ENCODE measurements at places on chromosomes 16 and 17.
A peak's percentile ranks its signal among the peaks of the same experiment; 100 is the strongest.

DNA sequence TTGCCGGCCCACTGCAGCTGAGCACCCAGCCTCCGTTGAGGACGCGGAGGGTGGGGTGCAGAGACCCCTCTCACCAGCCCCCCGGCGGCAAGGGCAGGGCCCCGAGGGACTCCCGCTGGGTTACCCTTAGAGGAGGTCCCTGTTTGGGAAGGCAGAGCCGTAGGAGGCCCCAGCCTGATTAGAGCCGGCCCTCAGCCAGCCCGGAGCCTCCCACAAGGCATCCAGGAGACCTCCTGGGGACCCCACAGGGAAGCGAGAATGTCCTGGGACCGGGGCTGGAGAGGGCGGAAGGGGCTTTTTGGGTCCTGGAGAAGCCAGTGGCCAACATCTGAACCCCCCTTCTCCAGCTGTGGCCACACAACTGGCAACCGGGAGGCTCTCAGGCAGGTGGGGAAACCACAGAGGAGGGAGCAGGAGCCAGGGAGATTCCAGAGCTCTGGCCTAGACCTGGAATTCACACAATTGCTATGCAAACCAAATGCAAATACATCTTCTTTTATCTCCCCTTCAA, 21.7 kb upstream of the SP6 start:
- no peaks in the 10 kb centered on the region for H3K4me1 ChIP-seq
- H3K4me3 ChIP-seq = no peak overlapping the region
- no peak for DNase-seq
- H3K27ac ChIP-seq = no peak overlapping the region

DNA sequence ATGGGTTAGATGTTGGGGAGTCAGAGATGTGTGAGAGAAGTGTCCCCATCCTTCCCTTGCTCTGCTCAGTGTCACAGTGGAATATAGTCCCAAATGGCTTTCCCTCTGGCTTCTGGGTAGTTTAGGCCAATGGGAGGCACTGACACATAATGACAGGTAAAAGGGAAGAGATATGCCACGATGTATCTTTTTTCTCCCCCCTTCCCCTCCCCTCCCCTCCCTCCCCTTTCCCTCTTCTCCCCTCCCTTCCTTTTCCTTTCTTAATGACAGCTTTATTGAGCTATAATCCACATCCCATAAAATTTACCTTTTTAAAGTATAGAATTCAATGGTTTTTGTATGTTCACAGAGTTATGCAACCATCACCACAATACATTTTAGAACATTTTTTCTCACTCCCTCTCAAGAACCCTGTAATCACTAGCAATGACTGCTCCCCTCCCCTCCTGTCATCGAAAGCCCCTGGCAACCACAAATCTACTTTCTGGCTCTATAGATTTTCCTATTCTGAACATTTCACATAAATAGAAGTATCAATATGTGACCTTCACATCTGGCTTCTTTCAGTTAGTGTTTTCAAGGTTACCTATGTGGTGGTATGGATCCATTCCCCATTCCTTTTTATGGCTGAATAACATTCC, 617 bp upstream of the CCR7 start:
- H3K4me1 ChIP-seq = peaks cover 59% of the 10 kb centered on the region
- H3K27me3 ChIP-seq = no peaks in the 10 kb centered on the region
- DNase-seq = peak; percentile 57
- peak overlapping the region; percentile 96 for H3K27ac ChIP-seq
- H3K4me3 ChIP-seq = peak overlapping the region; percentile 93
- H3K36me3 ChIP-seq = peaks cover 44% of the 10 kb centered on the region

DNA sequence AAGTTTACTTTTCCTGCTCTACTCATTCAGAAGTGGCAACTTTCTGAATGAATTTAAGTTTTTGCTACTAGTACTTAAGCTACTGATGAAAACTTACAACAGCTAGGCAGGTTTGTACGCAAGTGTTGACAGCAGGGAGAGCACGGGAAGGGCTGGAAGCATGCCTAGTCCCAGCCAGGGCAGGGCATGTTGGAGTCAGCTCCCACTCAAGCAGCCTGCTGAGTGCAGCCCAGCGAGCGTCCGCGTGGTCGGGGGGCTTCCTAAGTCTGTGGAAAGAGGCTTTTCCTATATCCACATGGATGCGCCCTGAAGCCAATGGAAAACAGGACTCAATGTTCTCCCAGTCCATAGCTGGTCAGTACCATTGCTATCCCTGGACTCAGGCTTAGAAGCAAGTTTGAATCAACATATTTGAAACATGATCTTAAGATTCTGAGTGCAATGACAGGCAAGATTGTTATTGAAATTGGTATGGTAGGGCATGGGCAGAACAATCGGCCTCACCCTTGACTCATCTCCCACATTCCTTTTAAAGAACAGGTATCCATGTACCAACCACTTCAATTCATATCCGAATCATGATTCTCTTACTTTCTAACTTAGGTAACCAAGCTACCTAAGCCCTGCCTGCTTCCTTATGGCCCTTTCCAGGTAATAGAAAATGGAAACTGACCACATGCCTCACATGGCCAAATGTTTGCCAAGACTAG, 22.5 kb downstream of the CYB5D2 start:
- no peak overlapping the region for H3K27ac ChIP-seq
- no peaks in the 10 kb centered on the region for H3K27me3 ChIP-seq
- no peak overlapping the region for H3K4me3 ChIP-seq
- H3K4me1 ChIP-seq = peaks cover 10% of the 10 kb centered on the region
- peaks cover 36% of the 10 kb centered on the region for H3K36me3 ChIP-seq
- DNase-seq = no peak

- DNase-seq = no peak
- no peaks in the 10 kb centered on the region for H3K4me1 ChIP-seq
- H3K36me3 ChIP-seq = no peaks in the 10 kb centered on the region
- no peak overlapping the region for H3K4me3 ChIP-seq
- no peaks in the 10 kb centered on the region for H3K27me3 ChIP-seq
Observed at GRCh38 chr17:16929035-16929680, 42.8 kb downstream of the TNFRSF13B start.

DNA sequence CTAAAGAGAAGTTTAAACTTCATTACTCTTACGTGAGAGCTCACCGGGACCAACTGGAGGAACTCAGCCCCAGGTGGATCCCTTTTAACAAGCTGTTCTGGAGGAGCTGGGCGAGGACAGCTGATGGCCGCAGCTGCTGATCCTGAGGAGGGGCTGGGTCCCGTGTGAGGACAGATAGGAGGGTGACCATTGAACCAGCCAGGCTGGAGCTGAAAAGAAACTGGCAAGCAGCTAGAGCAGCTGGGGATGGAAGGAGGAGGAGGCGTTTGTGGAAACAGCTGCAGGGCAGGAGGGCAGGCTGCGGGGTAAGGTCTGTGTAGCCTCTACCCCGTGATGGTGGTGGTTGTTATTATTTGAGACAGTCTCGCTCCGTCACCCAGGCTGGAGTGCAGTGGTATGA, 119.5 kb downstream of the AATF start:
- H3K27me3 ChIP-seq = no peaks in the 10 kb centered on the region
- no peaks in the 10 kb centered on the region for H3K36me3 ChIP-seq
- no peak for DNase-seq
- no peaks in the 10 kb centered on the region for H3K4me1 ChIP-seq

GRCh38 chr16:60648290-60648689, 1387.9 kb downstream of the CDH8 start:
- H3K27me3 ChIP-seq = no peaks in the 10 kb centered on the region
- DNase-seq = no peak
- H3K27ac ChIP-seq = no peak overlapping the region

DNA sequence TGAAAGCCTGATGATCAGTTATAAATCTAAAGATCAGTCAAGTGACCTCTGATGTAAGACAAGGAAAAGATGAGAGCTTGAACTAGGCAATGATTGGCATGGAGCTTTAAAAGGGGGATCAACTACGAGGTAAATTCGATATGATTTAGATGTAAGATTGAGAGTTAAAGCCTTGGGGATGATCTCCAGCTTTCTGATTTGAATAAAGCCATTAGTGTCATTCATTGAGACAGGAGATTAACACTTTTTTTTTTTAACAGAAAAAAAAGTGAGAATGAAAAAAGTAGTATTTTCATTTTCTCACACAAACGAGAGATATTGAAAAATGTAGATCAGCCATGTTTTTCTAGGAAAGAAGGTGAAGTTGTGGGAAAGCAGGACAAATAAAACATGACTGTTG, 225.4 kb downstream of the CNTNAP4 start:
- no peak for DNase-seq
- no peak overlapping the region for H3K27ac ChIP-seq
- no peaks in the 10 kb centered on the region for H3K27me3 ChIP-seq
- H3K4me3 ChIP-seq = no peak overlapping the region
- H3K4me1 ChIP-seq = no peaks in the 10 kb centered on the region

DNA sequence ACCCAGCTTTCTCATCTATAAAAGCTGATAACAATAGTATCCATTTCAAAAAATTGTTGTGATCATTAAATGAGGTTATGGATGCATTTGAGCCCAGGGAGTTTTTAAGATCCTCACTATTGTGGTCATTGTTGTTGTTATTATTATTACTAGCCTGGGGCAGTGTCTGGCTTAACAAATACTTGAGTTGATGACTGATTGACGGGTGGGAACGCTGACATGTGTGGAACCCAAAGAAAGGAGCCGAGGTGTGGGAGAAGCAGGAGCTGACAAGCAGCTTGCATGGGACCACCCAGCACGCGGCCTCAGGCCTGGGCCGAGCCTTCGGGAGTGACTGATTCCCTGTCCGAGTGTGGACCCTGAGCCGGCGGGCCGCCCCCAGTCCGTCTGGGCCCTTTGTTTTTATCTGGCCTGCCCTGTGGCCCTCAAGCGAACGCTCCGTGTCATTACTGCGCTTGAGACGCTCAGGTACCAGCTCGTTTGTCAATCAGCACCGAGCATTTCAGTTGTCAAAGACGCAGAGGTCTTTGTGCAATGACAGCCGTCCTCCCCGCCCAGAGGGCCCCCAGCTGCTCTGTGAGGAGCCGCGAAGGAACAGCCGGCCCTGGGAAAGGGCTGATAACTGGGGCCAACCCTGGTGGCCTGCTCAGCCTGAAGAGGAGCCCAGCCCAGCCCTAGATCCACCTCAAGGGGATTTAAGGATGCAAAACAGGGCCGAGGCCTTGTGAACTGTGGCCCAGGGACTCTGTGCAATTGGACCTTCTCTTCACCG, 132.9 kb upstream of the FOXF1 start:
- H3K4me1 ChIP-seq = no peaks in the 10 kb centered on the region
- DNase-seq = no peak
- H3K27ac ChIP-seq = no peak overlapping the region

GRCh38 chr17:19935169-19935568, 42.5 kb downstream of the AKAP10 start:
- no peak overlapping the region for H3K27ac ChIP-seq
- H3K27me3 ChIP-seq = no peaks in the 10 kb centered on the region
- H3K4me1 ChIP-seq = no peaks in the 10 kb centered on the region
- H3K4me3 ChIP-seq = no peak overlapping the region
- DNase-seq = no peak

GRCh38 chr17:34979650-34980352, 511 bp upstream of the LIG3 start:
- peaks cover 10% of the 10 kb centered on the region for H3K36me3 ChIP-seq
- DNase-seq = no peak
- H3K27me3 ChIP-seq = no peaks in the 10 kb centered on the region
- H3K27ac ChIP-seq = peak overlapping the region; percentile 93
- peak overlapping the region; percentile 90 for H3K4me3 ChIP-seq

DNA sequence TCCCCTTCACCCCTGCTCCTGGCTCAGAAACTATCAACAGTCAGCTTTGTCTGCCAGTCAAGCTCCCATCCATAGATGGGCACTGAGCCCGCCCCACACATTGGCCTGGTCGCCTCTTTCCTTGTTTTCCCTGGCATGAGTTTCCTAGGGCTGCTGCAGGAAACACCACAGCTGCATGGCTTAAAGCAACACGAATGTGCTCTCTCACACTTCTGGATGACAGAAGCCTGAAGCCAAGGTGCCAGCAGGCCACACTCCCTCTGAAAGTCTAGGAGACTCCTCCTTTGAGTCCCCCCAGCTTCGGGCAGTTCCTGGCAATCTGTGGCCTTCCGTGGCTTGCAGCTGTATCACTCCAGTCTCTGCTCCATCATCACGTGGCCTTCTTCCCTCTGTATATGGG, 69.9 kb downstream of the TBC1D16 start:
- no peak overlapping the region for H3K4me3 ChIP-seq
- no peak for DNase-seq
- no peaks in the 10 kb centered on the region for H3K36me3 ChIP-seq
- H3K27me3 ChIP-seq = peaks cover 1% of the 10 kb centered on the region
- H3K4me1 ChIP-seq = peaks cover 2% of the 10 kb centered on the region
- H3K27ac ChIP-seq = no peak overlapping the region

GRCh38 chr16:84459533-84459894, 44.9 kb downstream of the MEAK7 start:
- no peaks in the 10 kb centered on the region for H3K4me1 ChIP-seq
- no peak for DNase-seq
- H3K27me3 ChIP-seq = no peaks in the 10 kb centered on the region
- H3K36me3 ChIP-seq = no peaks in the 10 kb centered on the region

- DNase-seq = no peak
- H3K36me3 ChIP-seq = no peaks in the 10 kb centered on the region
- H3K27me3 ChIP-seq = no peaks in the 10 kb centered on the region
Observed at GRCh38 chr16:7976563-7976962, 613.7 kb downstream of the TMEM114 start.

DNA sequence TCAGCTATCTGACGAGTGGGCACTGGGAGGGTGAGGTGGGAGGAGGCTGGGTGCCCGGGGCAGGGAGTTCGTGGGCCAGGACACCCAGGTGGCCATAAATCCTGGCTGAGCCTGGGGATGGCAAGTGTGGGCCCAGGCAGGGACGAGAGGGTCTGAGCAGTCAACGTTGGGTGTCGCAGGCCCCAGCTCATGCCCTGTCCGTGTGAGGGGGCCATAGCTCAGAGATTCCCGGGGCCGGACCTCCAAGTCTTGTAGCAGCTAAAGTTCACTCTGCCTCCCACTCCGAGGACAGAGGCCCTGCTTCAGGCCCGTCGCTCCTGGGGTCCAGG, 34.4 kb downstream of the CTU2 start:
- H3K36me3 ChIP-seq = no peaks in the 10 kb centered on the region
- H3K4me3 ChIP-seq = no peak overlapping the region
- peaks cover 27% of the 10 kb centered on the region for H3K4me1 ChIP-seq
- H3K27ac ChIP-seq = no peak overlapping the region
- no peak for DNase-seq

DNA sequence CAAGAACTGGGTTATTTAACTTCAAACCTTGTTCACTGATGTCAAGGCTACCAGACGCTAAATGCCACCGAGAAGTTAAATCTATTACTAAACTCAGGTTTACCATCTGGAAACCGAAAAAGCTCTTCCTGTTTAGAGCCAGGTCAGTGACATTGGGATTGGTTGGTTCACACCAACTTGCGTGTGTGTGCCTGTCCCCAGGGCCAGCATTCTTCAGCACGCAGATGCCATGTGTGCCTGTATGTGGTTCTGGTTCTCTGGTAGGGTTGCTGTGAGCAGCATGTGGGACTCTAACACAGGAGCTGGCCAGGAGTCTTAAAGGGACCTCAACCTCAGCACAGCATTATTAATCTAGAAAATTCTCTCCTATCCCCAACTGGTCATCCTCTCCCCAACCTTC, 18.1 kb upstream of the TBX2 start:
- no peaks in the 10 kb centered on the region for H3K36me3 ChIP-seq
- H3K4me1 ChIP-seq = no peaks in the 10 kb centered on the region
- DNase-seq = no peak
- H3K27me3 ChIP-seq = no peaks in the 10 kb centered on the region
- no peak overlapping the region for H3K27ac ChIP-seq

All from activated CD4-positive, alpha-beta memory T cell treated with anti-CD3 and anti-CD28 coated beads for 36 hours (primary cell).